ENCODE measurements at places on chromosomes 1 and 21.
A peak's percentile ranks its signal among the peaks of the same experiment; 100 is the strongest.

- no peak for DNase-seq
These were observed 55.2 kb downstream of the FNBP1L start for GRCh38 chr1:93503163-93503562.

DNA sequence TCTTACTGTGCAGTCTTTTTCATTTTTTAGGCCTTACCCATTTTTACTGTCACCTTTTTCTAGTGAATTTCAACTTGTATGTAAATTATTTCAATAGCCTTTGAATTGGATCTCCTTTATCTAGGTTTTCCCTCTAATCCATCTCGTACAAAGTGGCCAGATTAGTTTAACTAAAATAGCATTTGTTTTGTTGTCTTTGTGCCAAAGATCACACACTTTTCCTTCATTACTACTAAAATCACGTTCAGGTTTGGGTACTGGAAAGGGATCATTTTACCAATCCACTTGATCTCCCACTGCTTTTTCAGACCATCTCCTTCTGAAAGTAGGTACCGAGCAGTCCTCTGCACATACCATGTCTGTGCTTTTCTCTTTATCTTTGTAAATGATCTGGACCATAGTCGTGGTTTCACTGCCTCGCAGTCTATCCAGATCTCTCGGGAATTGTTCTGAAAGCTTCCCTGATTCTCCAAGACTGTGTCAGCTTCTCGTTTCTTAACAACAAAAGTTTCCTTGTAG, 20.1 kb downstream of the KDM1A start:
- DNase-seq: no peak

GRCh38 chr1:94646786-94647555, 105.4 kb upstream of the F3 start:
- DNase-seq: peak; percentile 78

GRCh38 chr1:175062339-175062738, 5.3 kb upstream of the TNN start:
- no peak for DNase-seq

GRCh38 chr1:182175361-182175931, 113.9 kb upstream of the ZNF648 start:
- DNase-seq: no peak

DNA sequence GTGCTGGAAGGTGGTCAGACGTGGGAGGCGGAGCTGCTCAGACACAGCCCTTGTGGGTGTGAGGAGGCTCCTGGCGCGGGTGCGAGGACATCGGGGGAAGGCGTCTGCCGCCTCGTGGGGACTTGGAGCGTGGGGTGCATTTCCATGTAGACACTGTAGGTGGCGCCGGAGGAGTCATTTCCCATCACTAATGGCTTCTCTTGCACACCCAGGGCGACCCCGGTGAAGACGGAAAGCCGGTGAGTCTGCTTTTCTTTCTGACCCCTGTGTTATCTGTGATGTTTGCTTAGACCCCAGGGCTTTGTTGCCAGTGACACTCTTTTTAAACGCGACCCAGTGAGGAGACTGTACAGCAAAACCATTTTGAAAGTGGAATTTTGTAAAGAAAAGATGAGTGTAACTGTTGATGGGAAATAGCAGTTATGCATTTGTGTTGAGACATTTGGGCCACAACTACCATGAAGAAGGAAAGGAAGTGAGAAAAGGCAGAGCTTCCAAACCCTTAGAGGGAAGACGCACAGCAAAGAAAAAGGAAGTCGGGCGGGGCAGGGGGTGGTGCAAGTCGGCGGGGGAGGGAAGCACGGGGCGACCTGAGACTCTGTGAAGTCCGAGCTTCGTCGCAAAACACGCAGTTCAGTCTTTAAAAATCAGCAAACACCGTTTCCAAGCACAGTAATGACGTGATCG, 64.0 kb downstream of the SLC19A1 start:
- DNase-seq: peak; percentile 13

DNA sequence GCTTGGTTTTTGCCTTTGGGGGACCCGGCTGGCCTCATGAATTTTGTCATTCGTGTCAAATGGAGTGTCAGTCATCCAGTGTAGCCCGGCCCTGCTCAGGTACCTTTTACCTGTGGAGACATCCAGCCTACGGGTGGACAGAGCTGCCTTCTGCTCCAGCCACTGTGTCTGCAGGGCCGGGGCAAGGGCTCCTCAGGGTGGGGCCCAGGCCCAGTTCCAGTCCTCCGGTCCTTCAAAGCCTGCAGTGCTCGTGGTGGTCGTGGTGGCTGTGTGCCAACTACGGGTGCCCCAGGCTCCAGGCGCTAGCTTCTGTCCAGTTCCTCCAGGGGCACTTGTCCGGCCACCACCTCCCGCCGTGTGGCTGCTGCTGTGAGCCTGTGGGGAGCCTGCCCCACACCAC, 54.8 kb downstream of the TRIM11 start:
- no peak for DNase-seq

DNA sequence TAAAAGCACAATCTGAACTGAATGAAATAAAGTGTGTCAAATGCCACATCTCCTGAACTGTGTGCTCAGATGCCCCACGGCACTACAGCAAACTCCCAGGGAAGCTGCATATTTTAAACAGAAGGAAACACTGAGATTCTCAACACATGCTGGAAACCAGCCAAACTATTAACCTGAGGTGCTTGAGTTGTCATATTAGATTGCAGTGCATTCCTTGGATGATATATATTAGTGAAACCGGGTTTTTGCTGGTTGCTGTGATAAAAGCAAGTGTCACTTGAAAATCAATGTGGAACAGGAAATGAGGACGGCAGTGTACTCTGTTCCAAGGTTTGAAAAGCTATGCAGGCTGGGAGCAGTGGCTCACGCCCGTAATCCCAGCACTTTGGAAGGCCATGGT, 8.7 kb downstream of the SYNJ1 start:
- DNase-seq: no peak

DNA sequence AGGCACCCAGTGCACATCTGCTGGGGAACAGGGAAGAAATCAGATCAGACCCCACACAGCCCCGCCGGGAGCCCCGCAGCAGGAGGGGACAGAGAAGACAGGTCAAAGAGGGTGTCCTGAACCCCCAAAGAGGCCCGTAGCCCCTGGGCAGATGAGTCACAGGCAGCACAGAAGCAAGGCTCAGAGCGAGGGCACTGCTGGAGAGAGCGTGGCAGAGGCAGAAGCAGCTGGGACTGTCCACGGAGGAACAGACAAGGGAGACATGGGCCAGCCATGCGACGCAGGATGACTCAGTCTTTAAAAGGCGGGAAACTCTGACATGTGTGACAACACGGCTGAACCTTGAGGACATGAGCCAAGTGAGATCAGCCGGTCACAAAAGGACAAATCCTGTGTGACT, 14.5 kb upstream of the PRDM16 start:
- DNase-seq: no peak

- DNase-seq: peak; percentile 73
These were observed 8.7 kb upstream of the MDM4 start for GRCh38 chr1:204507317-204508105.

DNA sequence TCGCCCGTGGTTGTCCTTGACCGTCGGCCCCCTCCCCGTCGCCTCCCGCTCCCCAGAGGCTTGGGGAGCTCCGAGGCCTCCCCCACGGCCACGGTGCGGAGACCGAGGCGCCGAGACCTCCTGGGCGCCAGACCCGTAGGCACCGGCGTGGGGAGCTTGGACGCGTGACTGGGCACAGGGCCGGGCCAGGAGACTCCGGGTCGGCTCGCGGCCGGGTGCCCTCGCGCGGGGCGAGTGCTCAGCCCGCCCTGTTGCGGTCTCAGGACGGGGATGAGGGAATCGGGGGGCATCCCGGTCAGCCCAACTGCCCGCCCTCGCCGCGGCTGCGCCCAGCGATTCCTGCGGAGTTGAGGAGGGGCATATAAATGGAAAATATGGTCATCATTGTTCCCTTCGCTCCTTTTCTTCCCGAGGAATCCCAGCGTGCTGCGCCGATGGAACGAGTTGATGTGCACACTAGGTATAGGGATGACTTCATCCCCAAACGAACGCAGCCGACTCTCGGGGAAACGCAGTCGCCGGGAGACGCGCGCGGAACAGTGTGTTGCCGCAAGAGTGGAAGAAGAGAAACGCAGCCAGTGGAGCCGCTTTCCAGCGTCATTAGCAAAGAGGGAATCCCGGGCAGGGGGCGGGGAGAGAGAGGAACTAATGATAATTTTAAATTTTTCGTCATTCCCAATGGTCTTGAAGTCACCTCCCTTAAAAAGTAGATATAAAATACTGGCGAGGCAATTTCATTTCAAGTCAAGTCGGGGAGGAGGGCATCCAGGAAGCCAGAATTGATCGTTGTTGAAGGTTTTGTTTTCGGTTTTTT, 747 bp upstream of the ENAH start:
- peak; percentile 77 for DNase-seq

- no peak for DNase-seq
These were observed 123.5 kb downstream of the TIAM1 start for GRCh38 chr21:31220575-31220974.

GRCh38 chr1:230098723-230099122, 31.7 kb downstream of the GALNT2 start:
- no peak for DNase-seq

GRCh38 chr1:244356376-244356775, 95.3 kb downstream of the ADSS2 start:
- DNase-seq: no peak

DNA sequence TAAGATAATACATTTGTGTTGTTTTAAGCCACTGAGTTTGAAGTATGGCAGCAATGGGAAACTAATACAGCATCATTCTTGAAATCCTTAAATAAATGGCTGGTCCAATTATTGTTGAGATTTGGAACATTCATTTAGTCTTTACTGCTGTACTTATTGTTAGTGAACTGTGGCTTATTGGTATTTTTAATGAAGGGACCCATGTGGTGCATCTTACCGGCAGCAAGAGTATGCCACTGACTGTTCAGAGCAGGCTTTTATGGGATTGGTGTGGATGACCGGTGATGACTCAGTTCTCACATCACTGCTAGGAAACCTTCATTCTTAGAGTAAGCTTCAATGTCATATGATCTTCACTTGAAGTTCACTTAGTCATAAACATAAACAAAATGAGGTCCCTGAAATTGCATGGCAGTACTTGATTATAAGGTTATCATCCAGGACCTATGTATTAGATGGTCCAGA, 31.5 kb downstream of the PRKAA2 start:
- DNase-seq: peak; percentile 88

- peak; percentile 70 for DNase-seq
These were observed at the start of gene PTPRF for GRCh38 chr1:43530483-43531106. PTPRF (plus strand) TSS chr1:43530883; CDS start chr1:43545076, 14,193 bp downstream.

- DNase-seq: peak; percentile 49
These were observed at the start of gene PRKCZ for GRCh38 chr1:2049718-2050431. PRKCZ (plus strand) TSS chr1:2050411; CDS start chr1:2050631, 220 bp downstream.

DNA sequence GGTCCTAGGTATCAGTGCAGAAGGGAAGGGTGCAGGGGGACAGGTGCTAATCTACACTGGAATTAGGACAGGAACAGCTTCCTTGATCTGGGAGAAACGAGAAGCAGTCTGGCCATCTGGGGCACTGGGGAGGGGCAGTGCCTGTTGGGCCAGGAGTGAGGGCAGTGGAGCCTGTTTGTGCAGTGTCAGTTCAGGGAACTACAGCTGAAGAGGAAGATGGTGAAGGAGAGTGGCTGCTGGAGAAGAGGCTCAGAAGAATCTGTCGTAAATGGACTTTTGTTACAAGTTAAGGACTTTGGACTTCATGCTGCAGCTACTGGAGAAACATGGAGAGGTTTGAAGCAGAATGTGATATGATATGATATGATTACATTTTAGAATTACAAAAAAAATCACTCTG, 3.2 kb upstream of the TNFSF4 start:
- DNase-seq: no peak

- no peak for DNase-seq
These were observed 20.5 kb downstream of the WLS start for GRCh38 chr1:68211761-68212380.

GRCh38 chr1:94817712-94818111, 2.4 kb upstream of the SLC44A3 start:
- no peak for DNase-seq

- DNase-seq: no peak
These were observed 78.1 kb upstream of the PTBP2 start for GRCh38 chr1:96643519-96643918.

- DNase-seq: no peak
These were observed 6.7 kb upstream of the IVL start for GRCh38 chr1:152901631-152902030.

- DNase-seq: no peak
These were observed 11.3 kb downstream of the ZBTB40 start for GRCh38 chr1:22462928-22463327.

GRCh38 chr1:24828887-24829192, 83.6 kb downstream of the CLIC4 start:
- DNase-seq: no peak

GRCh38 chr1:30525971-30526651, 197.3 kb downstream of the MATN1 start:
- DNase-seq: peak; percentile 93

- no peak for DNase-seq
These were observed 12.8 kb downstream of the EIF2B3 start for GRCh38 chr1:44973645-44974044.

DNA sequence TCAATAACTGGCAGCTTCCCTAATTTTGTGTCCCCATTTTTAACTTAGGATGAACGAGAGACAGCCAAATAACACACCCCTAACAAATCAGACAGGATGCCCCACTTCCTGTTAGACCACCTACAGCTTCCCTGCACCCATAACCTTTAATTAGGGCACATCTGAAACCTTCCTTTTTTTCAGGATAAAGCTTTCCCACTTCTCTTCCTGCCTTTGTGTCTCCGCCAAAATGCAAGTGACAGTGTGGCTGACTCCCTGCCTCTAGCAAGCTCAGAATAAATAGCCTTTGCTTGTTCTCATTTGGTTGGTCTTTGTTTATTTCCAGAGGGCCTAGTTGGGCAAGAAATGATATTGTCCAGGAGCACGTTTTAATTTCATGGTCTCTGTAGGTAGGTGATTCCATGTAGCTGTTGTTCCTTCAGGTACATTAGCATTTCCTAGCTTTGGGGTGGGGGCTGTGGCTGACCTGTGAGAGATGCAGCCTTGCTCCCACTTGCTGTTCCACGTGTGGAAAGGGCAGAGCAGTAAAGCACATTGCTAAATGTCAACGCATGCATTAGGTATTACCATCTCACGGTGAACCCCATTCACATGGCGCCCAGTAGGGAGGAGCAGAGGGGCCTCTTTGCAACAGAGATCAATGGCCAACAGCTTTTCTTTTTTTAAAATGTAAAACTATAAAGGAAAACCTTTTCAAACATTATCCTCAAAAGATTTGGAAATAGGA, 154.9 kb downstream of the ST6GALNAC3 start:
- no peak for DNase-seq

DNA sequence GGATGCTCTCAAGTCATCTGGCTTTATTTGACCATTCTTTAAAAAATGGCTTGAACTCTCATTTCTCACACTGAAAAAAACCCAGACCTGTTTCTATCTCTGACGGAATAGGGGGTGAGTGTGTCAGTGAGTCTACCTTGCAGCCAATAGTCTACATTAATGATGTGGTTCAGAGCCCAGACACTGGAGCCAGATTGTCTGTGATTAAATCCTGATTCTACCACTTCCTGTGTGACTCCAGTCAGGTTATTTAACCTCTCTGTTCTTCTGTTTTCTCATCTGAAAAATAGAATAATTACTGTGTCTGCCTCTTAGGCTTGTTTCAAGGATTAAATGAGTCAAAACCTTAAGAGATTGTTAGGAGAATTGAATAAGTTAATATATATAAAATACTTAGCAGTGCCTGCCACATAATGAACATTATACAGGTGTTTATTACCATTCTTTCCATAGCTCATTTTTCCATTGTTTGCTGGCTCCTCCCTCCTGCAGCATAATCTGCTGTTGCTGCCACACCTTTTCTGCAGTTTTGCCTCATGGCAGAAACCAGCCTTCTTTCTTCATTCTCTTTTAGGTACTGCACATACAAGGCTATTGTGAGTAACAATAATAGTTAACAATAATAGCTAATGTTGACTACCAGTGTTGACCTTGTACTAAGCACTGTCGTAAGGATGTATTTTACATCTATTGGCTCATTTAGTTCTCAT, 157.6 kb upstream of the IVNS1ABP start:
- no peak for DNase-seq

GRCh38 chr1:42282024-42282579, 52.9 kb downstream of the FOXJ3 start:
- peak; percentile 46 for DNase-seq
